ENCODE measurements at places on chromosomes 6 and 20. TPM values are rescaled to one million over a fixed set of nuclear protein-coding genes. Genes with fewer than 3 reads are reported as not detected.
A peak's percentile ranks its signal among the peaks of the same experiment; 100 is the strongest.

Gene MDFI
- 29.5 TPM for total RNA-seq

Gene BMP6
- total RNA-seq = 0.37 TPM

GRCh38 chr6:41348934-41349333 is 13.5 kb downstream of the NCR2 start:
- DNase-seq = no peak

GRCh38 chr20:17281478-17281877 is 54.6 kb downstream of the PCSK2 start:
- peak; percentile 74 for DNase-seq

All from neural progenitor cell (in vitro differentiated cells).